ENCODE measurements at places on chromosomes 16 and 17. TPM values are rescaled to one million over a fixed set of nuclear protein-coding genes. Genes with fewer than 3 reads are reported as not detected.

GRCh38 chr17:16952401-16952800 is 19.5 kb downstream of the TNFRSF13B start:
- DNase-seq: no peak

- DNase-seq: no peak
Observed at GRCh38 chr16:21641916-21642315, 10.5 kb downstream of the IGSF6 start.

DNA sequence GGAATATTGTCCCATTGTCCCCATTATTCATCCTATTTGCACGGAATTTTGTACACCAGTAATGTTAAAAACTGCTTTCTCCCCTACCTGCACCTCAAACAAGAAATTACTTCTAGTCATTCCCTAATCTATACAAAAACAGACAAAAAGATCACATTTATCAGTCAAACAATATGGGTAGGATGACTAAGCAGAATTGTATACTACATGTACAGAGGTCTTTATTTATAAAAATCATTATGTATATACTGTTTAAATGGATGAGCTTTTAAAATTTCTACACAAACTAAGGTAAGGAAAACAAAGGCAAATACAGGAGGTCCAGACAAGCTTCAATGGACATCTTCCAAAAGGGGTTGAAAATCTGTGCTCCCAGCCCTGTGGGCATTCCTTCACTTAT is 137.7 kb downstream of the CEP112 start:
- DNase-seq: no peak

GRCh38 chr17:20925091-20925490 is 117.7 kb downstream of the USP22 start:
- DNase-seq: no peak

DNA sequence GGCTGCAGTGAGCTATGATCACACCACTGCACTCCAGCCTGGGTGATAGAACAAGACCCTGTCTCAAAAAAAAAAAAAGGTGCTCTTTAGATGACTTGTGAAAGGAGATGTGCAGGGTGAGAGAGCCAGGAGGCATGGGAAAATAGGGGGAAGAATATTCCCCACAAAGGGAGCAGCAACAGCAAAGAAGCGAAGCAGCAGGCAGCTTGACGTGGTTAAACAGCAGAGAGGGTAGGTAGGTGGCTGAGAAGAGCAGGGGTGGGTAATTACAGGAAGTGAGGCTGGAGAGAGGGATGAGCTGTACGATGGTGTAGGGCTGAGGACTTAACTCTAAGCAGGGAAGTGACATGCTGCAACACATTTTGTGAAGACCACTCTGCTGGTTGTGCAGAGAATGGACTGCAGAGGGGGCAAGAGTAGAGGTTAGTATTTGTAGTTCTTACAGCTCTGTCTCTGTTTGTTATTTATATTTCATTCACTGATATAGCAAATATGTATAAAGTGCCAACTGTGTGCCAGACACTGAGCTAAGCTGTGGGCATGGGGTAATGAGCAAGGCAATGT is 1.6 kb downstream of the HEATR3 start:
- DNase-seq: peak; percentile 61

- DNase-seq: no peak
Observed at GRCh38 chr16:84680165-84680842, 19.5 kb upstream of the USP10 start.

GRCh38 chr16:2866431-2866830 is 8.5 kb upstream of the PRSS22 start:
- no peak for DNase-seq

- DNase-seq: peak; percentile 53
Observed at GRCh38 chr16:27431773-27432532, 30.0 kb downstream of the IL21R start.

GRCh38 chr17:81437191-81437651 is 42.0 kb downstream of the BAHCC1 start:
- DNase-seq: no peak

DNA sequence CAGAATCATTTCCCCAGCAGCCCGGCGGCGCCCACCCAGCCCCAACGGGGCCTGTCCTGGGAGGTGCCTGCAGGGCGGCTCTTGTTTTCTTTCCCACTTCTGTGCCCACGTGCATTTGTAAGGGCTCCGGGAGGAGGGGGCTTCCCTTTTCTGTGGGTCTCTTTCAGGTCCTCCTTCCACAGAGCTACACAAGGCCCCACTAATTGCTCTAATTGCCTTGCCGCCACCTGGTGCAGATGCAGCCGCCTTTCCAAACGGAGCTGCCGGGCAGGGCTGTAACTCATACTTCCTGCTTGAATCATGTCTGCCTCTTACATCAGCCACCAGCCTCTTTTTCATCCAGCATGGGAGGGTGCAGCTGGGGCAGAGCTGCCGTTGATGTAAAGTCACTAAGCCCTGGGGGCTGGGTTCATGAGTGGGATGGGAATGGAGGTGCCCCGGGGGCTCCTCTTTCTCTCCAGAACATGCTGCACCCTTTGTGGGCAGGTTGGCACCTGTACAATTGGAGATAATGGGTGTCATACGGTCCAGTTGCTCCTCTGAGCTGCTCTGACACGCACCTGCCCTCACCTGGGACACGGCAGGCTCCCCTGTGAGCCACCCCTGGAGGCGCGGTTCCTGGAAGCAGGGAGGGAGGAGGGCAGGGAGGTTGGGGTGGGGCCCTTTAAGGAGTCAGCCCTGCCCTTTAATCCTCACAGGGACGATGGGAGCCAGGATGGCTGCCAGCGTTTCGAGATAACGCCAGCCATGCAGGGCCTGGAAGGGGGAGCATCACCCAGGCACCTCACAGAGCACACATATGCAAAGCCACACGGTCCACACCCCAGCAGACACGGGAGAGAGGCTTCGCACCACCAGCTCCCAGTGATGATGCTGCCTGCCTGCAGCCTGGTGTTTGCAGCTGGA is 41.1 kb upstream of the KLHDC4 start:
- DNase-seq: peak; percentile 85

DNA sequence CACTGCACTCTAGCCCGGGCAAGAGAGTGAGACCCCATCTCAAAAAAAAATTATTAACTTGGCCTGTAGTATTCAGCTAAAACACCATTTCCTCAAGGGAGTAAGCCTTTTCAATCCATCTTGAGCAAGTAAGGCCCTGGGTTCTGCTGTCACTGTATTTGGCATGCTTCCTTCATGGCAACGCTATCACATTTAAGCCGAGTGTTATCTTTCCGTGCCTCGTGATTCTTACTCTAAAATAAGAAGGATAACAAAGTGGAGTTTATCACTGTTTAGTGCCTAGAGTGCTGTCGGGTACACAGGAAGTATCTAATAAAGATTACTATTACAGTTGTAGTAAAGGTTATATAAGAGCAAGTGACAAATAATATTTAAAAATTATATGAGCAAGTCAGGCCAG is 8.8 kb downstream of the VPS53 start:
- DNase-seq: no peak

- no peak for DNase-seq
Observed at GRCh38 chr16:77327717-77328116, 107.1 kb downstream of the ADAMTS18 start.

GRCh38 chr16:17017442-17017841 is 453.3 kb downstream of the XYLT1 start:
- no peak for DNase-seq

GRCh38 chr16:13471036-13471435 is 448.9 kb upstream of the ERCC4 start:
- DNase-seq: peak; percentile 4

GRCh38 chr17:38890410-38890746 is 20.5 kb downstream of the LASP1 start:
- DNase-seq: no peak

DNA sequence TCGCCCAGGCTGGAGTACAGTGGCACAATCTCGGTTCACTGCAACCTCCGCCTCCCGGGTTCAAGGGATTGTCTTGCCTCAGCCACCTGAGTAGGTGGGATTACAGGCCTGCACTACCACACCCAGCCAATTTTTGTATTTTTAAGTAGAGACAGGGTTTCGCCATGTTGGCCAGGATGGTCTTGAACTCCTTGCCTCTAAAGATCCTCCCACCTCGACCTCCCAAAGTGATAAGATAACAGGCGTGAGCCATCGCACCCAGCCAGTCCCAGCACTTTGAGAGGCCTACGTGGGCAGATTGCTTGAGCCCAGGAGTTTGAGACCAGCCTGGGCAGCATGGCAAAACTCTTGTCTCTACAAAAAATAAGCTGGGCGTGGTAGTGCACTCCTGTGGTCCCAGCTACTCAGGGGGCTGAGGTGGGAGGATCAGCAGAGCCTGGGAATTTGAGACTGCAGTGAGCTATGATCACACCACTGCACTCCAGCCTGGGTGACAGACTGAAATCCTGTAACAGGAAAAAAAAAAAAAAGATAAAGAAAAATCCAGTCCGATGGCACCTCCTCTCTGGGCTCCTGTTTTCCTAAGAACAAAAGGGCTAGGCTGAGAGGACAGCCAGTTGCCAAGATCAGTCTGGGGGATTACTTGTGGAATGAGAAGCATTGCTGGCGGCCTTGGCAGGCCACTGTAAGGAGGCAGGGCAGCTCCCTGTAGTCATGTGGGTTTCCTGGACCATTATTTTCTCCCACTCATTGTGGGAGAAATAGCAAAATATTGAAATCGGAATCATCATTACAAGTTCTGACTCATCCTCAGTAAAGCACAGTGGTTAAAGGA is 3.0 kb upstream of the PIPOX start:
- no peak for DNase-seq

GRCh38 chr16:55849536-55849935 is 16.6 kb upstream of the CES1 start:
- no peak for DNase-seq

- peak; percentile 66 for DNase-seq
Observed at GRCh38 chr16:71426069-71426879, 15.6 kb downstream of the TLE7 start.

- DNase-seq: peak; percentile 11
Observed at GRCh38 chr16:89200850-89201411, 594 bp upstream of the SLC22A31 start.

DNA sequence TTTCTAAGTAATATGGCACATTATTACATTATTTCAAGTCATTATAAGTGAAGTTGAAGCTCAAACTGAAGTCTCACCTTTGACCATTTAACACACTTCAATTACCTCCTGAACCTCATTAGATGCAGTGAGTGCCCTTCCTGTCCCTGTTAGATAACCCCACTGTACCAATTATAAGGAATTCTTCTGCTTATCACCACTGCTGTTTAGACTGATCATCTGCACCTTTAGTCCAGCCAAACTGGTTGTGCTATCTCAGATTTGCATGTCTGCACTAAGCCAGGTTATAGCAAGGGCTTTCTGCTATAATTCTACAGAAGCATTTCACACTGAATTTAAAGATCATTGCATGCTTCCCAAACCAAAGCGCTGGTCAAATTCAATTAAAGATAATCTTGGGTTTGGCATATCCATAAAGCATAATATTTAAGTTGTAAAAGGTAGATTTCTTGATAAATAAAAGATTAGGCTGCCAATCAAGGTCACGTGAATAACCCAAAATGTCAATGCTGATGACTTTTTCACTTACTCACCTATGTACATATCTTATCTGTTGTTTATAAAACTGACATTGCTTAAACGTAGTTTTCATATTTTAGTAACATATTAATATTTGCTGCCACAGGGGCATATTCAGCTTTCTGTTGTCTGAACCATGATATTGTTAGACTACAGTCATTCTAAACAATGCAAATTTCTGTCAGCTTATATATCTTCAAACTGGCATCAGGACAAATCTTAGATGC is 11.9 kb downstream of the ITFG1 start:
- DNase-seq: no peak

GRCh38 chr17:82213251-82214011 is 789 bp upstream of the CCDC57 start:
- DNase-seq: peak; percentile 73

DNA sequence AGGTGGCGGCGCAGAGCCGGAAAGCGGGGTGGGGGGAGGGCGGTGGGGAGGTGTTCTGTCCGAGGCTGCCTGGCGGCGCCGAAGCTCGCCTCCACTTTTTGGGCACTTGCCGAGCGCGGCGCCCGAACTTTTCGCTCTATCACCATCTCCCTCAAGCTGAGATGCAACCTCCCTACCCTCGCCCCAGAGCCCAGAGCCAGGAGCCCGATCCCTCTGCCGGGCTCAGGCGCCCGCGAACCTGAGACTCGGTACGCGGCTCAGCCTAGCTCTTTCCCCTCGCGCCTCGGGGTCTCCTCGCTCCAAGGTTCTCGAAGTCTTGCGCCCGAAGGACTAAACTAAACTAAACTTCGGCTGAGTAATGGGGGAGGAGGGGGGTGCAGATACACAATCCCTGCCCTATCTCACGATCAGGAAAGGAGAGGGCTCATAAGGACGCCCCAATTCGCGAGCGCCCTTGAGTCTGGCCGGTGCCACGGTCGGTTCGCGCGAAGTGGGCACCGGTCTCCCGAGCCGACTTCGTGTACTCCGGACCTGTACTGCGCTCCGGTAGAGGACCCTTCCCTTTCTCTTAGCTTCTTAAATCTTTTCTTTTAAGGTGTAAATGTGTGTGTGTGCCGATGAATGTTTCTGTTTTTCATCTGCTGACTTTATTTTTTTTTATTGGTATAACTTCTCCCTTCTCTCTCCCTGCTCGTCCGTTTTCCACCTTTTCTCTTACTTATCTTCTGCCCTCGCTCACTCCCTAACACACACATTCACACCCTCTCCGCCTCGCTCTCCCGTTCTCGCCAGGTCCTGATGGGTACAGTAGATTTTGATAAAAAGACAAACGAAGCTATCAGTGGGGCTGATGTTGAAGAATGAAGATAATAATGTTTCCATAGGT is 1.9 kb upstream of the SALL1 start:
- no peak for DNase-seq

DNA sequence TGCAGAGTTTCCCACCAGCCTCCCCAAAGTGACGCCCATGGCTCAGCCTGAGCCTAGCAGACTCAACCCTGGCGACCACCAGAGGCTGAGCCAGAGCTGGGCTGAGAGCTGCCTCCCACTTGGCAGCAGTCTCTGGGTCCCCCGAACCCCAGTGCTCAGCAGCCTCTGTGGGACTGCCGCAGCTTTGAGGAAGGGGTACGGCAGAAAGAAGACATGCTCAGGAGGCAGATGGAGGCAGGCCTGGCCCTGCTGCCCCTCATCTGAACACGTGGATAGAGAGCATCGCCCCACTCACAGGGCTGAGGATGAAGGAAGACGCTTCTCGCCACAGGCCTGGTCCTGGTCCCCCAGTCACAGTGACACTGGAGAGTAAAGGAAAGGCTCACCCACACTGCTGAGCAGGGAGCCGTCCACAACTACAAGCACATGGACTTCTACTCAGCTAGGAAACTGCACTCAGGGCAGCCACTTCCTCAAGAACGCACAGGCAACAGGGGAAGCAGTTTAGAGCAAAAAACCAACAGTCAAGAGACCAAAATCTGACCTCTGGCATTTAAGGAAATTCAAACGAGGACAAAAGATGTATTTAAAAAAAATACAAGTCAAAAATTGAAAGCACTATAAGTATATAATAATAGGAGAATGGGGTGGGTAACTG is 45.2 kb upstream of the GSG1L start:
- DNase-seq: no peak

TNFSF13 gene
- 1.8 TPM for total RNA-seq

NPTX1 gene
- 22.7 TPM for total RNA-seq

SULT1A3 gene
- 17.4 TPM for total RNA-seq

KRT33B gene
- total RNA-seq: not detected

KRTAP2-2 gene
- total RNA-seq: not detected

CCR7 gene
- 389 TPM for total RNA-seq

MYH11 gene
- total RNA-seq: not detected

CRHR1 gene
- not detected for total RNA-seq

TMC6 gene
- total RNA-seq: 138 TPM

JUP gene
- total RNA-seq: 0.54 TPM

ALDH3A1 gene
- not detected for total RNA-seq

PYY gene
- total RNA-seq: not detected
